ENCODE measurements at places on chromosomes 5 and 9. TPM values are rescaled to one million over a fixed set of nuclear protein-coding genes. Genes with fewer than 3 reads are reported as not detected.

GPX8 gene
- total RNA-seq = 51.2 TPM

NUTM2F gene
- not detected for total RNA-seq

PCDHGA6 gene
- 12.5 TPM for total RNA-seq

PCDHGA3 gene
- total RNA-seq = 8.2 TPM

LEAP2 gene
- 3.4 TPM for total RNA-seq

SLC6A3 gene
- not detected for total RNA-seq

DELE1 gene
- 35.4 TPM for total RNA-seq

GHR gene
- 1.8 TPM for total RNA-seq

SUSD3 gene
- total RNA-seq = 15.6 TPM

SLC31A1 gene
- total RNA-seq = 14.5 TPM

ADAMTS6 gene
- total RNA-seq = 9.4 TPM

IRX2 gene
- 0.77 TPM for total RNA-seq

Measured in uterus (tissue), 4 donors.